Upper lobe of right lung (tissue), 1 donor: ENCODE measurements at places on chromosomes 7 and 10.
A peak's percentile ranks its signal among the peaks of the same experiment; 100 is the strongest.

DNA sequence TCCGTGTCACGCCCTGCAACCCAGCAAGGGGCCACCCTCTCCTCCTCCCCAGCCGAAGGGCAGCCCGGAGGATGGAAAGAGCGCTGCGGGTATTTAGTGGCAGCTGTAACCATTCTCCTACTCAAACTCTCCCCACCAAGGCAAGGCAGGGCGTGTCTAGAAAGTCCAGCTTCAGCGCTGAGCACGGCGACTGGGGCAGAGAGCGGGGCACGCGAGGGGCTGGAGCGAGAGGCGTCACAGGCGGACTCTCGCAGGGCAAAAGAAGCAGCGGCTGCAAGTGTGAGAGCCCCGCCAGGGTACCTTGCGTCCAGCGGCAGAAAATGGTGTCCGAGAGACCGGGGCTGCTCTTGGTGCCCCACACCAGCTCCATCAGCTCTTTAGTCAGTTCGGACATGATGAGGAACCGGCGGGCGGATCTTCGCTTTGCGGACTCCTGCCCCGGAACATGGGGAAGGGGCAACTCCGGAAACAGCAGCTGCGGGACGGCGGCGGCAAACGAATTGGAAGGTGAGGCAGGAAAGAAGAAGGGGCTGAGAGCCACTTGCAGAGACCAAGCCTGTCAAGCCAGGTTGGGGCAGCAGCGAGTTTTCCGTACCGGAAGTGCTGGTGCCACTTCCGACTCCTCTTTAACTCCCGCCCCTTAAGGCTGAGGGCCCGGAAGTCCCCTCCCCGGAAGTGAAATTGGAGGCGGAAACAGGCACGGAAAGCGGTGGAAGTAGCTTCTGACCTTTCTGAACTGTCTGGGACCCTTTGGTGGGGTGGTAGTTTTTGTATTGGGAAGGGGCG, at the start of gene MINDY3:
MINDY3 (minus strand) TSS at position 602 of the 786 bp plus-strand sequence; CDS start at position 394, 208 bp downstream.
- peak; percentile 88 for DNase-seq

DNA sequence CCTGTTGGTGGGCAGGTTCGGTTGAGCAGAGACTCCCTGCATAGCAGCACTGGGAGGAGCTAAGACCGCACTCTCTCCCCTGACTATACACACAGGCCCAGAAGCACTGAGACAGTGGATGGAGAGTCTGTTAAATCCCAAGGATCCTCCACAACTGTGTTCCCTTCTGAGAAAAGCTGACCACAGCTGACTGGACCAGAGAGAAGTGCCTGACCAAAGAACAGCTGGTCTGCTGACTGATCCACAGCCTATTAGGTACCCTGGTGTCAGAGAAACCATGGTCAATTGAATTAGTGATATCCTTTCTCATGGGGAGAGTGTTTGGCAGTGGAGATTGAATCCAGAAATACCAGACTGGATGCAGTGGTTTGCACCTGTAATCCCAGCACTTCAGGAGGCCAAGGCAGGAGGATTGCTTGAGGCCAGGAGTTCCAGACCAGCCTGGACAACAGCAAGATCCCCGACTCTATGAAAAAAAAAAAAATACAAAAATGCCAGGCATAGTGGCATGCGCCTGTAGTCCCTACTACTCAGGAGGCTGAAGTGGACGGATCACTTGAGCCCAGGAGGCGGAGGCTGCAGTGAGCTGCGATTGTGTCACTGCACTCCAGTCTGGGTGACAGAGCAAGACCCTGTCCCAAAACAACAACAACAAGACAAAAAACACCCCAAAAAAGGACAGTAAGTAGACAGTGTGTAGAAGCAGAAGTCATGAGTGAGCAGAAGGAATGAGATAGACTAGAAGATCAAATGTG, 25.6 kb downstream of the STYXL1 start:
- DNase-seq = no peak

- no peak for DNase-seq
These were observed 35.2 kb upstream of the PLEKHS1 start for GRCh38 chr10:113716109-113716910.

DNA sequence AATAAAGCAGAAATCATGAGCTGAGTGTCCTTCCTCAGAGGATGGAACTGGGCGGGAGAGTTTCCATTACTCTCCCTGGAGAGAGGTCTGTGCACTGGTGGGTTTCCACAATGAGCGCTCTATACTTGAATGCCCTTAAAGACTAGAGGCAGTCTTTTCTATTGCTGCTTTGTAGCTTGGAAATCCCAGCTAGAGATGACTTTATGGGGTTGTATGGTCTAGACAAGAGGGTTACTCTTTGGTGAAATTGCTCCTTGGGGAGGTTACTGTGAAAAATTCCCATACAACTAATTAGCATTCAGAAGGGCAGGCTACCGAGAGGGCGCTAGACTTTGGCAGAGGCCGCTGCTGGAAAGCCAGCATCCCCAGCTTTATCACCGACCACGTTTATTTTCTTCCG, 136.8 kb downstream of the TAX1BP1 start:
- DNase-seq = no peak

- peak; percentile 37 for DNase-seq
These were observed 28.9 kb downstream of the MAD1L1 start for GRCh38 chr7:2203766-2204300.

- no peak for DNase-seq
These were observed 13.7 kb downstream of the TECTB start for GRCh38 chr10:112296908-112297331.

GRCh38 chr7:40331915-40332314, 197.1 kb downstream of the SUGCT start:
- no peak for DNase-seq

GRCh38 chr7:727104-727805, at the start of gene PRKAR1B:
Gene PRKAR1B (minus strand): TSS chr7:727281. CDS start chr7:711505, 15,776 bp downstream.
- no peak for DNase-seq

DNA sequence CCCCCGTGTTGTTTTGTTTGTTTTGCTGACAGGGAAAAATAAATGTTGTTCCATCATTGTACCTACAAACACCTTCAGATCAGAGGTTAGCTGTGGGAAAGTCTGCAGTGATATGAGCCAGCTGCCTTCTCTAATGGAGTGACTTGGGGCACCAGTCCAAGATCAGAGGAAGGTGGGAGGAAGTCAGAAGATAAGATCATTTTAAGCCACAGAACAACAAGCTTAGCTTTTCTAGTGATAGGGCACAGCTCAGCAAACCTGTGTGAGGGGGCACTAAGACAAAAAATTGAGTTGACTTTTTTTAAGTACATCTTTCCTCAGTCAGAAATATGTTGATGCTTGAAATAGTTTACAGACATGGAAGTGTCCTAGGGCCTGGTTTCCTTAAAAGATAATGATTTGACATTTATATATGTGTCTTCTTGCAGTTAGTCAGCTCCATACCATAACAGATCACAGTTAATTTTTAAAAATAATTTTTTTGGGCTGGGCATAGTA, 240.3 kb upstream of the KAT6B start:
- no peak for DNase-seq

- DNase-seq = no peak
These were observed 75.1 kb upstream of the SMNDC1 start for GRCh38 chr10:110379831-110380230.

DNA sequence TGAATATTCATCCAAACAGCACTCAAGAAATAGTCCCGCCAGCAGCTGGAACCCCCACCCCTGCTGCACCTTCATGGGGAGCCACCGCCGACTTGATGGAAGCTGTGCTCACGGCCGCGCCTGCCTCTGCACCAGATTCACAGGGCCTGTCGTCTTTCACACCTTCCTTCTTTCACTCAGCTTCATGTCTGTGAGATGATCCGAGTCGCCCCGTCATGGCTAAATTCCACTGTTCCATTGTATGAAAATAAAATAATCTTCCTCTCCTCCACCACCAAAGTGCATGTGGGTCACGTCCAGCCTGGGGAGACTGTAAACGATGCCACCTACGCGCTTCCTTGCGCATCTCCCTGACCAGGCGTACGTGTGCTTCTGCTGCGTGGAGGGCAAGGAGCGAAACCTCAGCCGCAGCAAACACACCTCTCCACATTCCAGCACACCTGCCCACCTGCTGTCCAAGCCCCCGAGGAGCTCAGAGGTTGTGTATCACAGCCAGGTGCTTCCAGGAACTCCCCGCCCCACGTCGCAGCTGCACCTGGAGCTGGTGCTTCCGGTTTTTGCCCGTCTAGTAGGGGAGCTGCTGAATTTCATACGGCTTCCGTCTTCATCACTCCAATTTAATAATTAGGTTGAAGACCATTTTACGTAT, 137.0 kb downstream of the PTPRN2 start:
- DNase-seq = no peak

GRCh38 chr10:83961620-83962019, 177.7 kb upstream of the GHITM start:
- no peak for DNase-seq

DNA sequence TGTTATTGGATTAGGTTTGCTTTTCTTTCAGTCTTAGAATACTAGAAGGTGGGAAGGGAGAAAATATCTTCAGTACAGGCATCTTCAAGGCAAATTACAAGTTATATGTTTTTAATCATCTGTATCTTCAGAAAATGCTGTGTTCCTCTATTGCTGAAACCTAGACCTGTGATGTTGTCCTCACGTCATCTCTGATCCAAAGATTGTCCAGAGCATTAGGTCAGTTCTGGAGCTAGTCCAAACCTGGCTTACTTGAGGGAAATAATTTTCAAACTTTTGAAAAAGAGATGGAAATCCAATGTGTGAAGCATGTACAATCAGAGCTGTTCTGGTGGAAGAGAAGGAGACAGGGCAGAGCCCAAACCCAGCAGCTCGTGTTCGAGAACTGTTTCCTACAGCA, 217.3 kb downstream of the ZEB1 start:
- DNase-seq = no peak

DNA sequence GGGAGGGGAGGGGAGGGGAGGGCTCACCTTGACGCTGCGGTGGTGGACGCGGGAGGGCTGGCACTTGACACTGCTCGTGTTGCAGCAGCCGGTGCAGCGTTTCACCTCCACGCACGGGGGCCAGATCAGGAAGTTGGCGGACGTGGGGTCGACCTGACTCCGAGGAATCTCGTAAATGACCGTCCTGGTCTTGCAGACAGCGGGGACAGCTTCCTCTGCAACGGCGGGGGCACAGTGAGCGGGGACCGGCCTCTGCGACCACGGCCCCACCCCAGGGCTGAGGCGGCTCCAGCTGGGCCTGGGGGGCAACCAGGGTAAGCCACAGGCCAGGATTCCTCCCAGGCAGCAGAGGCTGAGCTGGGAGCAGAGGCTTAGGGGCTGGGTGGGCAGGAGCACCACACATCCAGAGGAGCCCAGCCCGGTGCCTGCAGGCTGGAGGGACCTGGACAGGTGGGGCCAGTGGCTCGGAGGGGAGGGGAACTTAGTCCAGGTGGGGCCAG, 8.8 kb downstream of the PDGFA start:
- peak; percentile 58 for DNase-seq

DNA sequence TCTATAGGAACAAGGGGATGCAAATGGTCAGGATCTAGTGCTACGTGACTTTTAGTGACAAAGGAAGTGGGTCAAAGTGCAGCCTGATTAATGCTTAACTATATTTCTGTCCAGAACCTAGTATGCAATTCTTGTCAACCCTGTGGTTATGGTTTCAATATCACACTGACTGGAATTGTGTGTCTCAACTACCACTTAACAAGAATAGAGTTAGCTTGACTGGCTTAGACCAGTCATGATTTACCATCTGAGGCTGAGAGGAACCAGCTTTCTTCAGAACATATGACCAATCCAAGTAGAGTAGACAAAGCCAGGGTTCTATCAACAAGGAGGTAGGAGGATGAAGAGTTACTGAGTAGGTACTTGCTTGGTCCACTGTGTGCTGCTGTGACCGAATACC, 54.4 kb downstream of the MYPN start:
- no peak for DNase-seq

GRCh38 chr7:136045992-136046391, 68.8 kb upstream of the MTPN start:
- no peak for DNase-seq

DNA sequence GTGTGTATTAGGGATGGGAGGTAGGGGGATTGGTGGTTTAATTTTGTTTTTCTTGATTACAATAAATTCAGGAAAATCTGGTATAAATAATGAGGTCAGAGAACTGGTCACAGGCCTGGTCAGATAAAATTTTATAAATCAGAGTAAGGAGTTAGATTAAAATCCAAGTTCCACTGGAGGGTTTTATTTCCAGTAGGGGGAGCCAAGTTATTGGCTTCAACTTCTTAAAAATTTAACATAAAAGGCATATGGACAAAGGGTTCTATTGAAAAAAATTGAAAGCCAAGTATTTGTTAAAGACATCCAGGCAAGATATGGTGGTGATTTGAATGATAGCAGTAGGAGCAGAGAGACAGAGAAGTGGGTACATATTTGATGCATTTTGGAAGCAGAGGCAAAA, 763.3 kb downstream of the SORCS1 start:
- DNase-seq = no peak

GRCh38 chr7:50661345-50662040, 96.3 kb upstream of the DDC start:
- DNase-seq = no peak

GRCh38 chr10:4693967-4694366, 132.0 kb upstream of the AKR1E2 start:
- no peak for DNase-seq

DNA sequence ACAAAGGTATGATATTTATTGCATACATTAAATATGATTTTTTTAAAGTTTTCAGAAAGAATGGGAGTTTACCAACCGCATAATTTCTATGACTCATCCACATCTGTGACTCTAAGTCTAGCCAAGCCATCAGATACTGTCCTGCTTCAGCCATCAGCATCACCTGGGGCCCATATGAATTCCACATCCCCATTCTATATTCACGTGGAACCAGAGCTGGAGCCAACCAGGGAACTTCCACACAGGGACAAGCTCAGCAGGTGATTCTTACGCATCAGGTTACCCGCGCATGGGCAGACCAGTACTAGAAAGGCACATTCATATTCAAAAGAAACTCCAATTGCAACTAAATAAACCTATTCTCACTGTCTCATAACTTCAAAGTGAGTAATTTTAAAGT, 817.7 kb upstream of the IGFBP3 start:
- DNase-seq = no peak
